ENCODE measurements at places on chromosomes 5 and 9.
A peak's percentile ranks its signal among the peaks of the same experiment; 100 is the strongest.

- no peak for DNase-seq
Measured at GRCh38 chr5:143757116-143757515, 54.8 kb upstream of the HMHB1 start.

- no peak for DNase-seq
Measured at GRCh38 chr5:139451878-139452660, 10.5 kb downstream of the ECSCR start.

- DNase-seq, result no peak
Measured at GRCh38 chr9:73906671-73907070, 590.5 kb upstream of the RORB start.

- DNase-seq, result no peak
Measured at GRCh38 chr5:72084876-72085275, 22.4 kb upstream of the MAP1B start.

- DNase-seq, result no peak
Measured at GRCh38 chr5:86605881-86606280, 11.9 kb upstream of the COX7C start.

- DNase-seq, result no peak
Measured at GRCh38 chr9:81320909-81321482, 368.4 kb downstream of the TLE1 start.

DNA sequence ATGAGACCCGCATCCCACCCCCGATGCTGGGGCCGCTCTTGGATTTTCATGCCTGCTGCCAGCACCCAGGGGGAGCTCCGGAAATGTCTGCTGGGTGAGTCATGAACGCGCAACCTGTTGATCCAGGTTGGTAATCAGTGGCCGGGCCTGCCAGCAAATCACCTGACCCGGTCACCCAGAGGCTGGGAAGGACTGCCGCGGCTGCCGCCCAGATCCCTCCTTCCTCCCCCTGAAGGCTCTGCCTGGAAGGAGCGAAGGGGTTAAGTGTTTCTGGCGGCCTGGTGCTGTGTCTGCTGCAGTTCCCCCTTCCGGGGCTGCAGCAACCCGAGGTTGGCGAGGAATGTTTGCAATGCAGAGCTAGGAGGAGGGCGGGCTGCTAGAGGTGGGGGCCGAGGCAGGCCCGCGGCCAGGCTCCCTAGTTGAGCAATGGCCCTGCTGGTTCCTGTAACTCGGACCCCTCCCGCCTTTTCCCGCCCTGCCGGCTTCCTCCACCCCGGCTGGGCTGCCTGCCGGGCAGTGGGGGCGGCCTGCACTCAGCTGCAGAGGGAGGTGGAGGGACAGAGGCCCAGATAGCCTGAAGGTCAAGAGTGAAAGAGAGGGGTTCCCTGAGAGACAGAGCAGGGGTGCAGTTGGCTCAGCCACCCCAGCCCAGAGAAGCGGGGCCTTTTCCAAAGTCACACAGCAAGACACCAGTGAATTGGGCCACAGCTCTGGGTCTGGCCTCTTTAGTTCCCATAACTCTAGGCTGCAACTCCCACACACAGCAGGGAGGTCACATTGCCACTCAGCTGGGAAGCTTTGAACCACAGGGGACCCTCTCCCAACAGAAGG is 156.3 kb upstream of the IER5L start:
- peak; percentile 98 for DNase-seq

GRCh38 chr9:2963307-2963706 is 119.4 kb upstream of the PUM3 start:
- peak; percentile 13 for DNase-seq

DNA sequence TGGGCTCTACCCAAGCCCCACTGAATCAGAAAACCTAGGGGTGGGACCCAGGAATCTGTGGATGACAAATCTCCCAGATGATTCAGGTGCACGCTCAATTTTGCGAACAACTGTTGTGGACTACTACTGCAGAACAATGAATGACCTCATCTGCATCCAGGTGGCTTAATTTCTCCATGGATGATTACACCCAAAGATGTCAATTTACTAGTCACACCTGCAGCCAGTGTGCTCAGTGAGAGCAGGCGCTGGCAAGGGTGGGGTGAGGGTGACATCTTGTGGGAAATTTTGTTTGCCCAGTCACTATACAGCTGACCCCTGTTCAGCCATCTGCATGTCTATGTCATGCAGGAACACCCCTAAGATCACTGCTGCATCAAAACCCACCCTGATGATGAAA is 118.2 kb downstream of the ENTREP1 start:
- no peak for DNase-seq

DNA sequence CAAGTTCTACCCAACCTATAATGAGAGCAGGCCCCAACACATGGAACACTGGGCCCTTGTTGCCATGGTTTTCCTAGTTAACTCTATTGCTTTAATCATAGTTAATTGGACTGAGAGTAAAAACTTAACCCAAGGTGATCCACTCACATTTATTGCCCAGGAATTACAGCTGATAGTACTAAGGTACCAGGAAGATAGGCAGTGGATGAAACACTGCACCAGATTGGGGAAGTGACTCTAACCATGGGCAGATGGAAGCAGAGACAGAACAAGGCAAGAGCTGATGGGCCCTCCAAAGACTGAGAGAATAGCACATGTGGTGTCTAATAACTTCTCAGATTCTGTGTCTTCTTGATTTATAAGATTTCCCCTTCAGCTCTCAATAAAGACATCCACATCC is 145.7 kb upstream of the TRIM32 start:
- no peak for DNase-seq

DNA sequence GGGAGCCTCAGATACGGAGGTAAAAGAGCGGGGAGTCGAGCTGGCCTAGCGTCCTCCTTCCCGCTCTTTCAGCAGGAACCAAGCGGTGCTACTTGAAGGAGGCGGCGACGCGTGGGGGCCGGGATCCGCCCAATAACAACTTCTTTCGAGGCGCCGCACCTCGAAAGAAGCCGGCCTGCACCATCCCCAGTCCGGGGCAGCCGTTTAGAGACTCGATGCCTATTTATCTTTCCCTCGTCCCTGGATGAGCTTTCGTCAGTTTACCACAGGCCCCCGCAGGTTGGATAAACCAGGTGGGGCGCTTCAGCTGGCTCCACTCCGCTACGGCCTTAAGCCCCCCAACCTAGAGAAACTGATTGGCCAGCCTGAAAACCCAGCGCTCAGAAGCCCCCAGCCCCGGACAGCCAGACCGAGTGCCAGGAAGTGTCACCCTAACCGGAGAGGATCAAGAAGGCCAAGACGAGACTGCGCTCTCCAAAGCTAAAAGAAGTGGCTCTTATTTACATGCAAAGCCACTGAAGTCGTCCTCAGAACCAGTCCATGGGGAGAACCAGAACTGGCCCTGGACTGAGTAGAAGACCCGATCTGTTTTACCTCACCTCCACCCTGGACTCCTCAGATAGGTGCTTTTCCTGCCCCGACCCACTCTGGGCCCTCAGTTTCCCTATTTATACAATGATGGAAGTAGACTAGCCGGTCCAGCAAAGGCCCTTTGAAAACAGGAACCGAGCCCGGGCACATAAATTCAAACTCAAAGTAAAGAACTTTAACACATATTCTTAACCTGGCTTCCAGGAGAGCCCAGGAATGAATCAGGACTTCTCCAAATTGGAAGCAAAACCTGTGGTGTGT is 1.4 kb downstream of the HAND1 start:
- DNase-seq, result no peak

DNA sequence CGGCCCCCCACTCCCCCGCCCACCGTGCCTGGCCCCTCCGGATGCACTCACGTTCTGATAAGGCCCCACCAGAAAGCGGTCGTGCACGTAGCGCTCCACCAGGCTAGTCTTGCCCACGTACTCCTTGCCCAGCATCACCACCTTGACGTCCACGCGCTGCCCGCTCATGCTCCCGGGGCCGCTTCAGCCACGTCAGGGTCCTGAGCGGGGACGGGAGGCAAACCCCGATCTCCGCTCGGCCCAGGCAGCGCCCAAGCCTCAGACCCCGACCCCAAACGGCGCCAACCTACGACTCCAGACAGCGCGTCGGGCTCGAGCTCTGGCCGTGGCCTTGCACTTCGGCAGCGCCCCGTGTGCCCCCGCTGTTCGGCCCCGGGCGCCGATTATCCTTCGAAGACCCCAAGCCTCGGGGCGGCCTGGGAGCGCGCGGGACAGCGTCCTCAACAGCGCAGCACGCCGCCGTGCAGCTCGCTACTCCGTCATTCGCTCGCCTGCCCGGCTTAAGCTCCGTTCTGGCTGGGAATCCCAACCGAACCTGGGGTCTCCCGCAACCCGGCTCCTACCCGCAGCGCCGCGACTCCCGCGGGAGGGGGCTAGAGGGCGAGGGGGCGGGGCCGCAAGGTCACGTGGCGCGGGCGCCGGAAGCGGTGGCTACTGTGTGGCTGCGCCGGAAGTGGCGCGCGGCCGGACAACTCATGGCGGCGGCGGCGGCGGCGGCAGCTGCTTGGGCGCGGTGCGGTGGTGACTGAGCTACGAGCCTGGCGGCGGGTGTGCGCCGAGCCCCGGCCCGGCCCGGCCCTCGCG is at the start of the genes PRELID1 and RAB24:
Gene PRELID1, plus strand, starts transcription at position 679 of the 804 bp plus-strand sequence. CDS start 187 bp downstream, outside the sequence.
Gene RAB24, minus strand, starts transcription at position 599 of the 804 bp plus-strand sequence. Its CDS starts 431 bp downstream, at position 168.
- peak; percentile 82 for DNase-seq

GRCh38 chr9:122001491-122002201 is 91.5 kb downstream of the TTLL11 start:
- peak; percentile 72 for DNase-seq

- no peak for DNase-seq
Measured at GRCh38 chr5:59790776-59791475, 102.6 kb downstream of the PDE4D start.

DNA sequence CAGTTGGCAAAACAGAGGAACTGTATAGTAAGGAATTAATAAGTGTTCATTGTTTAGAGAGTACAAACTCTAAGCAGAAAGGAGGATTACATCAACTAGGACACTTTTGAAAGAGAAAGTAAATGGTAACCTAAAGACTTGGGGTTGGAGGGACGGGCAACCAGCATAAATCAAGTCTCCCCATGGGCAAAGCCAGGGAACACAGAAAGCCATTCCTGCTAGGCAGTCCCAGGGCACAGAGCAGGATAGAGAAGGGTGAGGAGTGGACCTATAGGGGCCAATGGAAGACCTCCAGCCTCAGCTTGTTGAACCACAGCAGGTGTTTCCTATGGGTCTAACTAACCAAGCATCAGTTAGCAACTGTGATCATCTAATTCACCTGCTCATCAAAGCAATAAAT is 9.2 kb upstream of the ERAP1 start:
- no peak for DNase-seq

DNA sequence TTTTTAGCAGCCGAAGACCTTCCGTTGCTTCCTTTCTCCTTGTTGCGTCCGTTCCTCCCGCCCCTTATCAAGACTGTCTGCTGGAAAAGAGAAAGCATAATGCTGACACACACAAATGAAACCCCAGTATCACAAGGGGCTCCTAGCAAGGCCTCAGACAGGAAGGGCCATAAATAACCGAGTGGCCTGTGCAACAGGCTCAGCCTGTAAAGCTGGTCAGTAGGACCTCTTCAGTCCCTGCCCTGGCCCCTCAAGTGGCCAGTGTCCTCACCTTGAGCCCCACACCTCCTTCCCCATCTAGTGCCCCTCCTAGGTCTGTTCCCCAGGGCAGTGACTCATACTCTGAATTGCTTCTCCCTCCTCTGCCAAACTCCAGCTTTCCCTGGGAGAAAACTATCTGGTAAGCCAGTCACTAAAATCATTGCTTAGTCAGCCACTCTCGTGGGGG is 174.6 kb upstream of the IL12B start:
- peak; percentile 85 for DNase-seq

- DNase-seq, result no peak
Measured at GRCh38 chr9:31783491-31783890, 601.0 kb upstream of the ACO1 start.

GRCh38 chr9:21413624-21414023 is 4.7 kb downstream of the IFNA8 start:
- DNase-seq, result no peak

GRCh38 chr5:35430381-35431162 is 187.1 kb upstream of the SPEF2 start:
- no peak for DNase-seq

- no peak for DNase-seq
Measured at GRCh38 chr5:64925123-64925522, 156.4 kb downstream of the CWC27 start.

- DNase-seq, result no peak
Measured at GRCh38 chr5:21398511-21398910, 1410.5 kb upstream of the CDH18 start.

DNA sequence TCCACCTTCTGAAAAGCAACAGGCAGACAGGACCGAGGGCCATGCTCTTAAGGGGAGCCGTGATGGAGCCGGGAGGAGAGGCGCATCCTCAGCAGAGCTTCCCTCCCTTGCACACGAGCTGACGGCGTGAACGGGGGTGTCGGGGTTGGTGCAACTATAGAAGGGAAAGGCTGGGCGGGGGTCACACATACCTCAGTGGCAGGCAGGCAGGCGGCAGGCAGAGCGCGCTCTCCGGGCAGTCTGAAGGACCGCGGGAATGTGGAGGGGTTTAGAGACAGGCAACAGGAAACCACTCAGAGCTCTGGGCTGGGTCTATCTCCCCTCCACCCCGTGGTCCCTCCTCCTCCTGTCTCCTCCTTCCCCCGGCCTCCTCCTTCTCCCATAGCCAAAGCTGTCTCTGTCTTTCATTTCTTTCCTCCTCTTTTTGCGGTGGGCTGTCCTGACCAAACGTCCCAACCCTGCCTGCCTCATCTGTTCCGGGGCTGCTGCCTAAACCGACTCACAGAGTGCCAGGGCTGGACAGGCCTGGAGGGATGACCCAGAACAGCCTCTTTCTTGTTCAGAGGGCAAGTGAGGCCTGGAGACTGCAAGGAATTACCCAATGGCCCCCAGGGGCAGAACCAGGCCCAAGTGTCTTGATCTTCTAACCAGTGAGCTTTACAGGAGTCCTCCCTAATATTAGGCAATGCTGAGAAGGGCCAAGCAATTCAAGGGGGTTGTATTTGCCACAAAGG is at the start of gene SPARC:
Gene SPARC, minus strand, starts transcription at position 242 of the 734 bp plus-strand sequence. CDS start 10,727 bp downstream, outside the sequence.
- DNase-seq, result peak; percentile 97

GRCh38 chr9:752201-752600 is 89.3 kb upstream of the DMRT1 start:
- DNase-seq, result peak; percentile 94

- no peak for DNase-seq
Measured at GRCh38 chr9:14354201-14354600, 40.3 kb upstream of the NFIB start.

DNA sequence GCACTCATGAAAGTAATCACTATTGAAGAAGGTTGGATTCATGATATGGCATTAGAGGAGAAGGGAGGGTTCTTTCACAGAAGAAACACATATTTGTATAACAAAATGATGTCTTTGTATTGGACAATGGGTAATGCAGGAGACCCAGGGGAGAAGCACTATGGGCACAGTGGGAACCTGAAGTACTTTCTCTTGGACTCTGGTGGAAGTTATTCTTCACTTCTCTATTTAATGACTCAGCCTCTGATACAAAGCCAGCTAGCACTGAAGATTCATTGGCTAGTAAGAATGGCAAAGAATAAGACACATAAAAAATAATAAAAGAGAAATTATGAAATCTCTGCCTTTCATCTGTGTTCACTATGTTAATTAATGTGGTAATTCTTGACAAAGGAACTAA is 149.9 kb upstream of the PRR16 start:
- no peak for DNase-seq

DNA sequence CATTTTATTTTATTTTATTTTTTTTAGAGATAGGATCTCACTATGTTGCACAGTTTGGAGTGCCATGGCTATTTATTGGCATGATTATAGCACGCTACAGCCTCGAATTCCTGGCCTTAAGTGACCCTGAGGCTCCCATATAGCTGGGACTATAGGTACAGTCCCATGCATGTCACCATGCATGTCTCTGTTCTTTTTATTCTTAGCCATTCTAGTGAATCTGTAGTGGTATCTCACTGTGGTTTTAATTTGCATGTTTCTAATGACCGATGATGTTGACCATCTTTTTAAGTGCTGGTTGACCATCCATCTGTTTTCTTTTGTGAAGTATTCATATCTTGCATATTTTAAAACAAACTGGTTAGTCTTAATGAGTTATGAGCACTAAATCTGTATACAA is 76.1 kb downstream of the SLC44A1 start:
- no peak for DNase-seq

All from fibroblast of skin of right quadriceps (primary cell).